DMS153 (cell line): ENCODE measurements at places on chromosomes 2 and 18.

DNA sequence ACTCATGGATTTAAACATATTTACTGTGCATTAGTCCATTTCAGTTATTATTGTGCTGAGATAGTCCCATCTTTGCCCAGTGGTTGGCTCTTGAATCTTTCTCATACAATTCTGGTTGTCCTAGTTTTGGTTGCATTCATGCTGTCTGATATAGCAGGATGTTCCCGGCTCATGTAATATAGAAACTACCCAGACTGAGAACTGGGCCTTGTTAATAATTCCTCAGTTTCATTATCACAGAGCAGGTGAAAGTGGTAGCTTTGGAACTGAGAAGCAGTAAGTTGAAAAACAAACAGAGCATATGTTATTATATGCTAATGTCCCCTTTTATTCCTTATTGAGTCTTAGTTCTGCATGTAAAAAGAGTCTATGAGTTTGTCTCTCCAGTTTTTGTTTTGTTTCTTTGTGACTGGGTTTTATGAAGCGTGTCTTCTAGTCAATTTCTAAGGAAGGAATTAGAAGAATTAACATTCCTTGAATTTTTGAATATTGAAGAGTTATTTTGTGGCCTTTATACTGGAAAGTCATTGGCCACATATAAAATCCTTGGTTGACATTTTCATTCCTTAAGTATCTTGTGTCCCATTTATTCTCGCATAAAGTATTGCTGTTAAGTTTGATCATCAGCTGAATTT lies 43.3 kb downstream of the EIF5B start:
- DNase-seq = no peak

- DNase-seq = no peak
These were observed 29.6 kb upstream of the RPRD1A start for GRCh38 chr18:36096955-36097354.

DNA sequence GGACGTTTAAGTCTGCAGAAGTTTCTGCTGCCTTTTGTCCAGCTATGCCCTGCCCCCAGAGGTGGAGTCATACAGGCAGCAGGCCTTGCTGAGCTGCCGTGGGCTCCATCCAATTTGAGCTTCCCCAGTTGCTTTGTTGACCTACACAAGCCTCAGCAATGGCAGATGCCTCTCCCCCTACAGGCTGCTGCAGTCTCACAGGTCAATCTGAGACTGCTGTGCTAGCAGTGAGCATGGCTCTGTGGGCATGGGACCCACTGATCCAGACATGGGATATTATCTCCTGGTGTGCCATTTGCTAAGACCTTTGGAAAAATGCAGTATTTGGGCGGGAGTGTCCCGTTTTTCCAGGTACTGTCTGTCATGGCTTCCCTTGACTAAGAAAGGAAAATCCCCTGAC lies 726.0 kb downstream of the ERBB4 start:
- no peak for DNase-seq

- DNase-seq = no peak
These were observed 470.1 kb downstream of the DLGAP1 start for GRCh38 chr18:3985020-3985419.

- peak; percentile 20 for DNase-seq
These were observed 107.4 kb upstream of the LRRTM4 start for GRCh38 chr2:77629539-77629938.

- DNase-seq = no peak
These were observed 8.5 kb upstream of the RMDN2 start for GRCh38 chr2:37916512-37917082.
